Fibroblast of the conjunctiva (primary cell): ENCODE measurements at places on chromosomes 2 and 18.

DNA sequence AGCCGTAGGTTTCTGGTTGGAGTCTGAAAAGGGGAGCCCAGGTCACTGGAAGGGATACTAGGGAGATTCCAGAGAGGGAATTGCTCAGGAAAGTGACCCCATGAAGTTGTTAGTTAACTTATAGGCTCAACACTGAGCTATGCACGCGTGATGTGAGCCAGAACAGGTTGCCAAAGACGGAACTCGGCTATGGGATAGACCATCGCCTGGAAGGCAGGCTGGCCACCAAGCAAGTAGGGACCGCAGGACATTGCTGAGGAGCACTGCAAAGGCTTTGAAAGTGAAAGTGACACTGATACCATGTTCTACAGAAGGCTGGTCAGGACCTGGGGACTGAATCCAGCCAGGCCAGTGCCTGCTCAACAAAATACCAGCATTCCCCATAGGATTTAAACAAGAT lies 7.3 kb downstream of the FARP2 start:
- no peak for DNase-seq

DNA sequence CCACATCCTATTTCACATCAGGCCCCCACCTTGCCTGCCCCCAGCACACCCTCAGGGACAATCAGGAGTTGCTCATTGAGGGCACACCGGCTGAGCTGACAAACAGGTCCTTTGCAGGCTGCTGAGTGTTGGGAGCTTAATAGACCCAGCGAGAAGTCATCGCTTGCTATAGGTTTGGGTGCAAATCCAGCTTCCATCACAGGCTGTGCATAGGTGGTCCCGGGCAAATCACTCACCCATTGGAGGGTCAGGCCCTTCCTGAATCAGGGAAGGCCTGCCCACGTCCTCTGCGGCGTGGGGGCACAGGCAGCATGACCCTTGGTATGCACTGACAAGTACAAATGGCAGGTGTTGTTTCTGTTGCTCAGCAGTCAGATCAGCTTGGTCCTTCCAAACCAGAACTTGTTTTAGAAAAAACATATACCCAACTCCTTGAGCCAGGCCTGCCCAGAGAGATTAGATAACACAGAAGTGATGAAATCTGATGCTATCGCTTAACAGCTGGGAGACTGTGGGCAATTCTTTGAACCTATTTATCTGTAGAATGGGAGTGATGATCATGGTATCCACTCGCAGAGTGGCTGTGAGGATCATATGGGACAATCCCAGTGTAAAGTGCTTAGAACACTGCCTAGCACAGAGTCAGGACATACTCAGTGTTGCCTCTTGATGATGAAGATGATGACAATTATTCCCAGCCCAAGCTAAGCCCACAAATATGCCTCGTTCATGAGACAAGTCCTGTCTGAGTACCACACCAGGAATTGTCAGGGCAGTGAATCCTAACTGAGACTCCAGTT lies 34.9 kb downstream of the SMAD7 start:
- DNase-seq = no peak

DNA sequence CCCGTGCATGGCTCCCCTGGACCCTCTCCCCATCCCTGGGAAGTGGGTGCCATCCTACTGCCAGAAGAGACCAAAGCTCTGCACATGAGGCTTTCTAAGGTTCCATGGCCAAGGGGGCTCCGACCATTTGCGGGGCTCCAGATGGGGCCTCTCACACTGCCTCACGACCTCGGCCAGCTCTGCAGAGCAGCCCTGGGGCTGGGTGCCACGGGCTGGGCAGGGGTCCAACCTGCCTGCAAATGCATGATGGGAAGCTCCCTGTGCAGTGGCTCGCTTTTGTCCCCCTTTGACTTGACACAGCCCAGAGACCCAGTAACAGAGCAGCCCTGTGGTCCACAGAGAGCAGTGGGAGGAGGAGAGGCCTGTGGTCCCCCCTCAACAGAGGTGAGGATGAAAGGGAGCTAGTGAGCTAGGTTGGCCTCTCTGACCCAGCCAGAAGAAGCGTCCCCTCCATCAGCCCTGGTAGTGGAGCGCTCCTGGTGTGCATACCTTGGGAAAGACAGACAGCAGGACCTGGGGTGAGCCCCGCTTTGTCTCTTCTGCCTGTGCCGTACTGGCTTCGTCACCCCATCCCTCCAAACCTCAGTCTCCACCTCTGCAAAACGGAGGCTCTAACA lies 174.1 kb downstream of the DDX1 start:
- DNase-seq = no peak

DNA sequence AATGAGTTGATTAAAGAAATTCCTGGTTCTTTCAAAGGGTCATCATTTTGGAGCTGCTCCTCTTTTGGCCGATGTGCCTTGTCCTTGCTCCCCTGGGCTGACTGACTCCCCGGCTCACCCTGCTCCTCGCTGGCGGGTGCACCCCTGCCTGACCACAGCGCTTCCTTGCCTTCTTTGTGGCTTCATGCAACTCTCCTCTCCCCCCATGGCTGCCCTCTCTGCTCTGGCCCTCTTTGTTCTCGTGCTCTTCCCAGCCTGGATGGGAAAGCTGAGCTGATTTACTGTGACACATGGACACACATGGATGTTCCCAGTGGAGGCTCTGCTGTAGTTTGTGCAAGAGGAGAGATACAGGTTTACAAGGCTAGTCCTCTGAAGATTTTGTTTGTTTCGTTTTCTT lies 234.6 kb downstream of the HAUS1 start:
- no peak for DNase-seq

GRCh38 chr18:76985156-76985950 lies 147.2 kb downstream of the MBP start:
- DNase-seq = no peak

DNA sequence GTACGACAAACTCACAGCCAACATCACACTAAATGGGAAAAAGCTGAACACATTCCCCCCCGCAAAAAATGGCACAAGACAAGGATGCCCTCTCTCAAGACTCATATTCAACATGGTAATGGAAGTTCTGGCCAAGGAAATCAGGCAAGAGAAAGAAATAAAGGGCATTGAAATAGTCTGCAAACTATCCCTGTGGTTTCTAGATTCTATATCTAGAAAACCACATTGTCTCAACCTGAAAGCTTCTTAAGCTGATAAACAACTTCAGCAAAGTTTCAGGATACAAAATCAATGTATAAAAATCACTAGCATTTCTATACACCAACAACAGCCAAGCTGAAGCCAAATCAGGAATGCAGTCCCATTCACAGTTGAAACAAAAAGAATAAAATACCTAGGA lies 294.6 kb upstream of the CYP26B1 start:
- DNase-seq = no peak

DNA sequence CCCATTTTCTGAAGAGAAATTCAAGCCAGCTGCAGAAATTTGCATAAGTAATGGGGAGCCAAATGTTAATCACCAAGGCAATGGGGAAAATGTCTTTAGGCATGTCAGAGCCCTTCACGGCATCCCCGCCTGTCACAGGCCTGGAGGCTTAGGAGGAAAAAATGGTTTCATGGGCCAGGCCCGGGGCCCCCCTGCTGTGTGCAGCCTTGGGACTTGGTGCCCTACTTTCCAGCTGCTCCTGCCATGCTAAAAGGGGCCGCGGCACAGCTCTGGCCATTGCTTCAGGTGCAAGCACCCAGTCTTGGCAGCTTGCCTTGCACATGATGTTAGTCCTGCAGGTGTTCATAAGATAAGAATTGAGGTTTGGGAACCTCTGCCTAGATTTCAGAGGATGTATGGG lies 1235.7 kb downstream of the DPP10 start:
- DNase-seq = no peak

DNA sequence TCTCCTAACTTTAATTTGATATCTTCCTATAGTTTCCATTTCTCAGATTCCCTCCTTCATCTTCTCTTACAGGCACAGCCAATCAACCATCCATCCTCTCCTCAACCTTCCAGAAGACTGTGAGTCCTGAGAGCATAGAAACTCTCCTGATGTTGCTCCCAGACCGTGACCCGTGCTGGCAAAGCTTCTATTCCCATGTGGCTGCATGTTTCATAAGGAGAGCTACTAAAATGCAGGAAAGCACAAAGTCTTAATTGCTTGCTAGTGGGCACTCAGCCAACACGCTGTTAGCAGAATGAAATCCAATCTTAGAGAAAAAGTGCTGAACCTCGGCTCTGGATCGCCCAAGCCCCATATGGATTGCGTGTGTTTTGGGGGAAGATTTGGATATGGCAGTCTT lies 1244.7 kb upstream of the ZEB2 start:
- no peak for DNase-seq

GRCh38 chr18:57081899-57082298 lies 65.0 kb upstream of the BOD1L2 start:
- no peak for DNase-seq

DNA sequence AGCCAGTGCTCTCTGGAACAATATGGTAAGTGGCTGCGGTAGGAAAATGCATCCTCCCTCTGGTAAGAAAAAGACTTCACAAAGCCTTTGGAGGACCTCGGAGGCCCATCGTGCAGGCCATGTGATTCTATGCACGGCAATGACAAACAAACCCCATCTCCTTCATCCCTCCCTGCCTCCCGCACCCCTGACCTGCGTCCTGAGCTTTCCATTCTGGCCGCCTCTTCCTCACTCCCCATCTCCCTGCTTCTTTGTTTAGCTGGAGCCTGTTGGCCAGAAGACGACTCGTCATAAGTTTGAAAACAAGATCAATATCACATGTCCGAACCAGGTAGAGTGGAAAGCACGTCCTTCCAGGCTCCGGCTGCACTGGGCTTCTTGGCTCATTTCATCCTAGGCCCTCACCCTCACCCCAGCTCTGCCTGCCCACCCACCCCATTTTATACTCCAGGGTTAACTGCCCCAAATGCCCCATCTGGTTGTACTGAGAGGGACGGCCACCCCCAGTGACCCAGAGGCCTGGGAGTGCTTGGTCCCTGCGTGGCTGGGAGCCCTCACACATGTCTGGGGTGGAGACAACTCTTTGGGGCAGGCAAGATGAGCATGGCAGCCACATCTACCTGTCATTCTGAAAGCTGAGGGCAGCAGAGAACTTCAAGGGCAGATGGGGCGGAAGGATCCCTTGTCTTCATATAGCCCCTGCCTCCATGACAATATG lies 94.0 kb downstream of the PLB1 start:
- DNase-seq = no peak

GRCh38 chr2:95166065-95166763 lies 605 bp downstream of the ZNF2 start:
- DNase-seq = no peak

DNA sequence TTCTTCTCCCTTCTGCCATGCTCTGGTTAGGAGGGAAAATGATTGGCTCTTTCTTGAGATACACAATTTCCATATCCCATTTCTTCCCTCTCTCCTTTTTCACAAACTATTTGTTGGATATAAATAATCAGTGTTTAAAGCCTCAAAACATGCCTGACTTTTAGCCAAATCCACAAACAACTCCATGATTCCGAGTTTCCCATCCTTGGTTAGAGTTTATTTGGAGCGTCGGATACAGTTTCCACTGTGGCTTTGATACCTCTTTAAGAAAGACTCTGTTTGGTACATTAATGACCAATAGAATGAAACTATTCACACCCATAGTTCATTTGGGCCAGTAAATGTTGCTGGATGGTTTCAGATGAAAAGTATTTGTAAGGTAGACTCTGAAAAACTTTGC lies 5.9 kb upstream of the FHL2 start:
- DNase-seq = no peak

DNA sequence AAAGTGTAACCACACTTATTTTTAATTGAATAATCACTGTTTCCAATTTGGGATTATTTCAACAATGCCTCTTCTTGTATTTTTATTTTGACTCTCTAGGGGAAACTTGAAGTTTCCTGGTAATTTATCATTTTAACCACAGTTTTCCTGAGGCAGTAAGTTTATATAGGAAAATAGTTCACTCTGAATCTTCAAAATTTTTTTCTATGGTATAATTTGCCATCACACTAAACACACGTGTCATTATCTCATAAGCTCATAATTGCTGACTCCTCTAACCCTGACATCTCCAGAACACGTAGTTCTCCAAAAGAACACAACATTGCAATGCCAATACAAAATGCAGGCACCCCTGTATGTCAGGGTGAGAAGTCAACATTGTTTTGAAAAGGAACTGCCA lies 102.2 kb upstream of the FZD7 start:
- DNase-seq = no peak

DNA sequence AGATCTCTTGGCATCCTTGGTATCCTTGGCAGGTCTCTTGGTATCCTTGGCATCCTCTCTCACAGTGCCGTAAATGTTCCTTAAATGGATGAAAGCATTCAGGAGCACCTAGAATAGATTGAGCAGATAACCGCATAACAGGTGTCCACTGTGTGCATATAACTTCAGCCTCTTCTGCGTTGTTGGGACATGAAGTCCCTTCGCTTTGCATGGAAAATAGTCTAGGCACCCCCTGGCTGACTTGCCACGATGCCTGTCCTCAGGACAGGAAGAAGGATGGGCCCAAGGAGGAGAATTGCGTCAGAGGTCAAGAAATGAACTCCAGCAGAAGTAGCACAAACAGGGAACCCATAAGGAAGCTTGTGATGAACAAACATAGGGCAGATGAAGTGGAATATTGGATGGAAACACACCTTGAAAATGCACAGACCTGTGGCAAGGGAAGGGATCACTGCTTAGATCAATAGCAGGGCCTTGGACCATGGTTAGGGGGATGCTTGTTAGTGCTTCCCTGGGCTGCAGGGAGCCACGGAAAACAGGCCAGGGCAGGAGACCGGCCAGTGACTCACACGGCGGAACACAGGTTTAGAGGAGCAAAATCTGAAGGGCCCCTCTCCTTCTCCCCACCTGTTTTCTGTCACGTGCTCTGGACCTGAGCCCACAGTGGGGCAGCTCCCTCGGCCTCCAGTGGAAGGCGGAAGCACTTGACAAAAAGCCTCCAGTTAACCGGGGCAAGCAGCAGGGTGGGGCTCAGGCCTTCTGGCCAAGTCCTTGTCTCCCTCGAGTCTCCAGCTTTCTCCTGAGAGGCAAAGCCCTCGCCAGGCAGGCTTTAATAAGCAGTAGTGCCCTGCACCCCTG lies 99.2 kb upstream of the ASAP2 start:
- DNase-seq = no peak

DNA sequence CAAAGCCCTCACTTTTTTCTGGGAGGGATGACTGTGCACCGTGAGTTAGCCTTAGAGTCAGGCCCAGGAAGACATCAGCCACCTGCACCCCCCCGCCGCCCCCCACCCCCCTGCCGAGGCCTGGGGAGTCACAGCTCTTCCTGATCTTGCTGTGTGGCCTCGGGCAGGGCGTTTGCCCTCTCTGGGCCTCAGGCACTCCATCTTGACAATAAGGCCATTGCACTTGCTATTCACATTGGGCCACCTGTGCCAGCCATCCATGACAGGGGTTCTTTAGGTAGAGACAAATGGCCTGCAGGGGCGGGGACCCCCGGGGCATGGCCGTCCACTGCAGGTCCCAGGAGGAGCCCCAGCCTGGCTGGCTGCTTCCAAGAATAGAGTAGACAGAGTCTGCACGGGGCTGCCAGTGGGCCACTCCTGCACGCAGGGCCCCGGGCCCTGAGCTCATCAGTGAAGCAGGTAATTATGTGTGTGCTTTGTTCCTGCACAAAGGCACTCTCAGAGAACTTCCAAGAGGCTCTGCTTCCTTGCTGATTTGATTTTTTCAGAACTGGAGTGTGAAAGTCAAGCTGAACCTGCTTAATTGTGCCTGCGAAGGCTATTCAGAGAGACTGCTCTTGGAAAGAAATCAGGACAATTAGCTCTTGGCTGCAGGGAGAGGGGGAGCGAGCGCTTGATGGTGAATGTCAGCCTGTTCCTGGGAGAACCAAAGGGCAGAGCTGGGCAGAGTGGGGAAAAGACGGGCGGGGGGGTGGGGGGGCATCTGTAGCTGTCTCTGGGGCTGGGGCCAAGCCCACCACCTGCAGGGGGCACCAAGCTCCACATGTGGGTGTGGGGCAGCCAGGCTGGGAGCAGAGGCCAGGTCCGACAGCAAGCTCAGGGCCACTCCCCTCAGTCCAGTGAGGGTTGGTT lies 40.3 kb downstream of the RRM2 start:
- DNase-seq = no peak

- no peak for DNase-seq
These were observed 10.1 kb downstream of the ATAD2B start for GRCh38 chr2:23916727-23917405.
